Bladder microvascular endothelial cell (primary cell): ENCODE measurements at places on chromosomes 1 and 21. TPM values are rescaled to one million over a fixed set of nuclear protein-coding genes. Genes with fewer than 3 reads are reported as not detected.

The LRRC3 gene
- 0.97 and 2.0 TPM in 2 replicates for total RNA-seq

The KRTAP7-1 gene
- not detected in 2 replicates for total RNA-seq

The NBPF4 gene
- not detected in 2 replicates for total RNA-seq

The CHI3L1 gene
- total RNA-seq = not detected in 2 replicates

The BGLAP gene
- 0.38 TPM in 1 of 2 replicates, not detected in the other for total RNA-seq

The RRP15 gene
- total RNA-seq = 3.7 and 6.0 TPM in 2 replicates

The TMEM82 gene
- not detected in 2 replicates for total RNA-seq

The HSD3B1 gene
- not detected in 2 replicates for total RNA-seq

The AMY1B gene
- not detected in 2 replicates for total RNA-seq

The LEPR gene
- total RNA-seq = 13.1 and 136 TPM in 2 replicates
